ENCODE measurements at places on chromosomes 1 and 21.
A peak's percentile ranks its signal among the peaks of the same experiment; 100 is the strongest.

DNA sequence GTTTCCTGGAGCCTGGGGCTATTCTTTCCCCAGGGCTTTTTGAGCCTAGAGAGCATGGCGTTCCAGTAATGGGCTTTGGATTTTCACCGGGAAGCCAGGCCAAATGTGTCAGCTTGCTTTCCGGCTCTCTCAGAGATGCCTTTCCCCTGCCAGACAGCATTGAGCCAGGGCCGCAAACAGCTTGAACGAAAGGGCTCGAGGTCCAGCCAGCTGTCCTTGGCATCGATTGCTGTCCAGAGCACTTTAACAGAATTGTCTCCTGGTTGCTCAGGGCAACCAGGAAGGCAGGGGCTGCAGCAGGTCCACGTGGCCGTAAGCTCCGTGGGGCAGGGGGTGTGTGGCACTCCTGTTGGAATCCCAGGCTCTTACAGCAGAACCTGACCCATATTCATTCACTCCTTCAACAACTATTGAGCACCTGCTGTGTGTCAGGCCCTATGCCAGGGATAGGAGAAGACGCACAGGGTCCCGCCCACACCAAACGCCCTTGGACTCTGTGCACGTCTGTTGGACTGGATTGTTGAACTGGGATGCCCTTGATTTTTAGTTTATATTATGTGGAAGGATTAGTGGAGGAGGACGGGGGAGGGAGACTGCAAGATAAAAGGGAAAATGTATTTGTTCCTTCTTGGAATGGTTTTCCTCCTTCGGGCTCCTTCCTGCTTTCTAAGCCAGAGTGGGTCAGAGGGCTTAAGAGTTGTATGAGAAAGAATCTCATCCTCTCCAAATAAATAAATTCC, 38.7 kb upstream of the EFHD2 start:
- peak; percentile 2 for DNase-seq

DNA sequence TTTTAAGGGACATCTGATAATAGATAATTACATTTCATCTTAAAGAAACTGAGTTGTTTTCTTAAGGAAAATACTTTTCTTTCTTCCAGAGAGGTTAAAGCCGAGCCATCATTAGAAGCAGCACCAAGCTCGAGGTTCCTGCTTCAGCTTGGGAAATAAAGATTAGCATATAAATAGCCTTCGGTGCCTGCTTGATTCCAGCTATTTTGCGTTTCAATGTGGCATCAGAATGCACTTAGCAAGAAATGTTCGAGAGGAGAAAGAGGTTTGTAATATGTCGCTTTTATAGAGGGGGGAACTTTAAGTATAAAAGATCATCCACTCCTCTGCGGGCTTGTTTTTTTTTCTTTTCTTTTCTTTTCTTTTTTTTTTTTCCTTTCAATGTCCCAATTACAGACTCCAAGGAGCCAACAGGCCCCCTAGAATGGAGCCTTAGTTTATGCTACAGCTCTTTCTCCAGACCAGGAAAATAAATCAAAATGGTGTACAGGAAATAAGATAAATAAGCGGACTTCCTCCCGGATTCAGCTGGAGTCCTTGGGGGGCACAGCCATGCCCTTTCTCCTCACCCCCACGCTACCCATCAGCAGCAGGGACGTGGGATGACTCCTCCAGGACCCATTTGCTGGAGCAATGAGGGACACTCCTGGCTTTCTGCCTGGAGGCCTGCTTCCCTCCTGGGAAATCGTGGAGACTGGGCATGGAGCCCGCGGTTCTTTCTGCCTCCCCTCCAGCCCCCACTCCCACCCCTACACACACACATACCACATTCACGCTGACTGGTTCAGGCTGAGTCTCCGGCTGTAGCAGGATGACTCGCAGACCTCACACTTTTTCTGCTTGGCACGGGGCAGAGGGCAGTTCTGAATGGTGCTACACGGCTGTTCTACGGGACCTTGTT, 131.6 kb downstream of the RRAGC start:
- DNase-seq = no peak

GRCh38 chr1:107877745-107878144, 87.2 kb downstream of the VAV3 start:
- no peak for DNase-seq

DNA sequence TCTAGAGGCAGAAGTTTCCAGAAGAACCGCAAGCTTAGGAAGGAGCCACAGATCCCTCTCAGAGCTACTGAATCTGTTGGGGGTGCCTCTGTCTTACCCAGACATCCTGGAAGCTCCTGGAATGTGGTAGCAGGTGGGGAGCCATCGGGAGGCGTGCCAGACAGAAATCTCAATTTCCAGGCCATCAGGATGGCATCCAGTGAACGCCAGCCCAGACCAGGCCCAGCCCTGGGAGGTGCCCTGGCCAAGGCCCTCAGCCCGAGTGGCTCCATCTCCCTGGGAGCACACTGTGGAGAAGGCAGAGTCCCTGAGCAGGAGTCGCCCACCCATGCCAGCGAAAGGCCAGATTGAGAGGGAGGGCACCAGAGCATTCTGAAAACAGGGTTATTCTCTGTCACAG, 2.5 kb downstream of the ABCA4 start:
- DNase-seq = no peak

GRCh38 chr1:43447891-43448708, 5.6 kb downstream of the HYI start:
- DNase-seq = no peak

GRCh38 chr1:33930346-33931110, 66.6 kb downstream of the HMGB4 start:
- DNase-seq = peak; percentile 87

GRCh38 chr1:11187931-11188330, 1.2 kb upstream of the ANGPTL7 start:
- no peak for DNase-seq

All from NCI-H2029 treated with DMSO at 0.1 percent for 48 hours (cell line).